ENCODE measurements at places on chromosomes 2 and 18.

GRCh38 chr18:76450452-76451395 is 44.3 kb downstream of the ZNF516 start:
- peak; percentile 31 for DNase-seq

GRCh38 chr2:192159208-192159607 is 35.5 kb downstream of the TMEFF2 start:
- no peak for DNase-seq

DNA sequence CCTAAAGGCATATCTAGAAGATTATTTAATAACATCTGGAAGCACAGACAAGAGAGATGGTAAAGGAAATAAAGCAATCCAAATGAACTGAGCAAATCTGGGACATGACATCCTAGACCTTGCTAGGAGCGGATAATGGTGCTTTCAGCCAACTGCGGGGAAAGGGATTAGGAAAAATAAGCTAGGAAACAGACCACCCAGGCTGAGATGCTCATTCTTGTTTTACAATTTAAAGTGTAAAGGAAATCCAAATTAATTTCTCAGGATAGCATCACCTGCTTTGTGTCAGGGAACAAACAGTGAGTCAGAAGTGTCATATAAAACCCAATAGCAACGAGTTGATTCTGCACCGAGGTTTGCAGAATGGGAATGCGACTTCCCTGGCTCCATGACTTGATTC is 112.5 kb upstream of the CXCR4 start:
- no peak for DNase-seq

- DNase-seq = no peak
These were observed 19.7 kb upstream of the SAG start for GRCh38 chr2:233287871-233288270.

- DNase-seq = no peak
These were observed 22.1 kb downstream of the TGFA start for GRCh38 chr2:70531419-70532086.

GRCh38 chr18:27632706-27633105 is 447.6 kb upstream of the CHST9 start:
- no peak for DNase-seq

DNA sequence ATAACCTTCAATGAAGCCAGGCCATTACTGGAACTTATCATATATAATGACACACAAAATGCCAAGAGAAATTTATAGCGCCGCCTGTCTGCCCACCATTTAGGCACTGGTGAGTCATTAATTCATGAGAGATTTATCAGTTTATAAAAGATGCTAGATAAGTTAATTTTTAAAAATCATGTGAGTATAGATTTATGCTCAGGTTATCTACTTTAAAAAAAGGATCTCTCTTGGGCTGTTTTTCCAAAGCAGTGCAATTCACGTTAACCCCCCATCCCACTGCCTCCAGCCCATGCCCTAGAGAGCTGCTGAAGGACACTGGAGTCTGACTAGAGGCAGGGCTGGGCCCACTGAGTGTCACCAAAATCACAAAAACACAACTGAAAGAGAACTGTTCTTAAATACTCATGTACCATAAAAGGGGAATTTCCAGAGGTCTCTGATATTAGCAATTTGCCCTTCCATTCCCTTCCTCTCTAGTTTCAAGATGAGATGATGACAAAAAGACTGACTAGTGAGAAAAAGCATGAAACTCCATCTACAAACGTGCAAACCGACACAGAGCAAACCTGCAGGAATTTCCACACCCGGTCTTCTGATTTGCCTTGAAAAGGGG is 160.8 kb downstream of the BCL2 start:
- no peak for DNase-seq

- DNase-seq = no peak
These were observed 96.4 kb upstream of the NOL4 start for GRCh38 chr18:34321066-34321465.

DNA sequence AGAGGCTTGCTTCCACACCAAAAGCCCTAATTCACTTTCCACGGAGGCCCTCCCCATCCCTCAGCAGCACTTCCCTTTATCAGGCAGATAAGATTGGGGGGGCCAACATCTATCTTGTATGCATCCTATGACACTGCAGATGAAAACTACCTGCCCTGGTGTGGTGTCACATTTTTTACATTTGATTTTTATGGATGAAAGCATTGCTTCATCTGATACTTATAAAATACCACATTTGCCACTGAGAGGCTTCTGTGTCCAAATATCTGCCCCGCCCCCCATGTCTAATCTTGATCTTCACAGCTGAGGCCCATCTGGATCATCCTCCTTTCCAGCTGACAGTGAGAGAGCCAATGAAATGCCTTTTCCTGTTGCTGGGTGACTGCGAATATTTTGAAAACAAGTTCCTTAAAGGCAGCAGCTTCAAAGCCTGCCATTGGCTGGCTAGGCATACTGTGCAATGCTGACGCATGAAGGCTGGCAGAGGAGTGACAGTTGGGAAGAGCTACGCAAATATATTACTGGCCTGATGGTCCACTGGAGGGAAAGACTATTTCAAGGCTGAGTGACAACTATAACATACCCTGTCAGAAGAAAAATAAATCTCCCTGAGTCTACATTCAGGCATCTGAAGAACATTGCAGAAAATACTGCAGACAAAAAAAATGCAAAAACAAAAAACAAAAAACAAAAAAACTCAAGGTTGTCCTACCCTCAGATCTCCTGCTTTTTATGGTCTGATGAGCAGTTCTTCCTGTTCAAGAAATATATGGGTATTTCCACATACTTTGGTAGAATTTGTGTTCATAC is 318.7 kb downstream of the PDE11A start:
- DNase-seq = peak; percentile 92

- no peak for DNase-seq
These were observed 13.9 kb upstream of the RBMS1 start for GRCh38 chr2:160507464-160507863.

DNA sequence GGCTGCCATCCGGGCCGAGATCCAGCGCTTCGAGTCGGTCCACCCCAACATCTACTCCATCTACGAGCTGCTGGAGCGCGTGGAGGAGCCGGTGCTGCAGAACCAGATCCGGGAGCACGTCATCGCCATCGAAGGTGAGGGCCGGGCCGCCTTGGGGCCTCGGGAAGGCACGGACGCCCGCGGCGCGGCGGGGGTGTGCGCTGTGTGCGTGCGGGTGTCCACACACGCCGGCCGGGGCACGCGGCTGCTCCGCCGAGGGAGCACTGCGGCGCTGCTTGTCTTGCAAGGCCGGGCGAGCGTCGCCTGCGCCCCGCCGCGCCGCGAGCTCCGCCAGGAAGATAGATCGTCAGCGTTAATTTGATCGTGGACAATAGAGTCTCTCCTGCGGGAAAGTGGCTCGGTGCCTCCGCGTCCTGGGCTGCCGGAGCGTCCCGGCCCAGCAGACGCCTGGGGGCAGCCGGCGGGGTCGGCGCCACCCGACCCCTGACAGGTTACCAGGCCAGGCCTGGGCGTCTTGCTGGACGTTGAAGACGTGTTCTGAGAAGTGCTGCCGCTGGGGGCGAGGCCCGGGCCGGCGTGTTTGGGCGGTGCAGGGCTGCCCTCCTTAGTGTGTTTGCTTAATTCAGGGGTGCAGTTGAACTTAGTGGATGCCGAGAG is 1.0 kb downstream of the AGAP1 start:
- no peak for DNase-seq

GRCh38 chr2:204452464-204453023 is 92.7 kb upstream of the PARD3B start:
- DNase-seq = no peak

DNA sequence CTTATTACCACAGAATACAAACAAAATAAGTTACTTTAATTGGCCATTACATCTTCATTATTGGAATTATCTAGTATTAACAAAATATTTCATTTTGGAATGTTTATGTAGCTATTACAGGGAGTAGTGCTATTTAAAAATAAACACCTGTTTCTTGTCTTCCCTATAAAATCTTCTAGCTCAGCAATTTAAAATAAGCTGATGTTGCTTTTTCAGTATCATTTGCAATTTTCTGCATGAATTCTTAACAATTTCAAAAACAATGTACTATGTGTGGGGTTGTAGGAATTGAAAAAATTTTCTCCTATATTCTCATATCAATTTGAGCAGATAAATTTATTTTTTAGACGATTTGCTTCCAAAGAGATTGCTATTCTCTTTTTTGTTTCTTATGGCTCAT is 1251.3 kb upstream of the CRIM1 start:
- DNase-seq = no peak

- DNase-seq = peak; percentile 4
These were observed 376 bp downstream of the NDUFA10 start for GRCh38 chr2:240024766-240025165.

DNA sequence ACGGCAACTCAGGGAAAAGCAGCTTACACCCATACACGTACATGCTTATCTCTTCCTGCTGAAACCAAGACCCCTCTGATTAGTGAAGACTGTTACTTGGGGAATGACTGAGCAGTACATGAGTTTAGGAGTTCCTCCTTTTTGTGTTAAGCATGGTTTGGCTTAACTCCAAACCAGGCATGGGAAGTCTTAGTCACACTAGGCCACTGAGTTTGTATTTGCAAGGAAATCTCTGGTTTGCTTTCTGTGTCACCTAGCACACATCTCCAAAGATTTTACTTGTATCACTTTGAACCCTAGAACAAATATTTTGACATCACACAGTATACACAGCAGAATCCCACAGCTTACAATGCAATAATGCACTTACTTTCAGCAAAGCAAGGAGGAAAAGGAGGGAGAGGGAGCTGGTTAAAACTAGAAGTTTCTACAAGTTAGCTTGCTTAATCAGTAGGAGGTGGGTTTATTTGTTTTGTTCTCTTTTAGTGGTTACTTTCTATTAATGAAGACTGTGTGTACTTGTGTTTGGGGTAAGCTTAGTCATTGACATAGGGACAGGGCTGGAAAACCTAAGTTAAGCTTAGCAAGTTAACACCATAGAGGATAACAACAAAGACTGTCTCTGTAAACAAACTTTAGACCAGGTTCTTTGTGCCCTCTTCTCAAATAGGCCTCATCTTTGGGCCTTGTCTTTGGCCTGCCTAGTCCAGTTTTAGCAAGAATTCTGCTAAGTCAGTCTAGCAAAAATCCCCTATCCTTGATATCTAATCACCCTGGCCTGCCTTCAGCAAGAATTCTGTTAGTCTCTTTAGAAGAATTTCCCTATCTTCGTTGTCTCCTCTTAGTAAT is 219.4 kb downstream of the MREG start:
- DNase-seq = peak; percentile 92

- no peak for DNase-seq
These were observed 2094.5 kb upstream of the CELF4 start for GRCh38 chr18:39660141-39660540.

- DNase-seq = no peak
These were observed 95.2 kb downstream of the ZEB2 start for GRCh38 chr2:144424559-144425240.

All from hematopoietic multipotent progenitor cell (in vitro differentiated cells).